Vagina (tissue), 2 donors: ENCODE measurements at places on chromosomes 2 and 18.

DNA sequence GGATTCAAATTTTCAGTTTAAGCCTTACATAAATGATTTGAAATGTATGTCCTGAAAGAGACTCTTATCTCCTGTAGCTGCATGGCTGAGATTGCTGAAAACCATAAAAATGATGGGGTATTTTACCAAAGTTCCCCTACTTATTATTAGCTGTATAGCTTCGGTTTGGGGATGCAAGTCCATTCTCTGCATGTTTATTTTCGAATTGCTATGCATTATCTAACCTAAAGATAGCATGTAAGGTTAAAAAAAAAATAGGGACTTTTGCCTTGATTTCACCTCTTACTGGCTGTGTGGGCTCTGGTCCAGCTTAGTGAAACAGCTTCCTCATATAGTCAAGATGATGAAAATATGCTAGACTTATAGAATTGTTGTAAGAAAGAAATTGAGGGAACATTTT is 14.0 kb upstream of the ACOXL start:
- no peaks in the 10 kb centered on the region for H3K36me3 ChIP-seq
- no peak overlapping the region for H3K4me3 ChIP-seq
- H3K27ac ChIP-seq, result no peak overlapping the region
- H3K27me3 ChIP-seq, result no peaks in the 10 kb centered on the region

- no peaks in the 10 kb centered on the region for H3K27me3 ChIP-seq
- H3K4me3 ChIP-seq, result no peak overlapping the region
- no peak overlapping the region for H3K27ac ChIP-seq
- no peak for DNase-seq
- no peaks in the 10 kb centered on the region for H3K36me3 ChIP-seq
- H3K4me1 ChIP-seq, result no peaks in the 10 kb centered on the region
Observed at GRCh38 chr2:161946489-161947107, 127.4 kb downstream of the DPP4 start.

- H3K4me1 ChIP-seq, result no peaks in the 10 kb centered on the region
- no peak overlapping the region for H3K4me3 ChIP-seq
Observed at GRCh38 chr2:208142240-208142924, 3.6 kb downstream of the CRYGB start.

- no peaks in the 10 kb centered on the region for H3K4me1 ChIP-seq
- no peaks in the 10 kb centered on the region for H3K27me3 ChIP-seq
- no peak for DNase-seq
Observed at GRCh38 chr2:11652553-11652952, 17.4 kb downstream of the NTSR2 start.

DNA sequence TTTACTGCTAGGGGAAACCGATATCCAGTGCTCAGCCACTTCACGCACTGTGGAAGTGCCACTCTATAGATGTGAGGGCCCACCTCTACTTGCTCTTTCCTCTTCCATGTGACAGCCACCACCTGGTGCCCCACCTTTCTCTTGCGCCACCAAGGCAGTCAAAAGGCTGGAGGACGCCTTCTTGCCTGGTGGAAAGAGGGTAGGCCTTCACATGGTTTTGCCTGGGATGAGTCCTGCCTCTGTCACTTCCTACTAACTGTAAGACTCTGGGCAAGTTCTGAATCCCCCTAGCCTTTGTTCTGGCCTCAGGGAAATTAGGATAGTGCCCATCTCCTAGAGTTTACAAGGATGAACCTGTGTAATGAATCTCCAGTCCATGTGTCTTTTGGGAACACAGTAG is 66.1 kb upstream of the ODC1 start:
- H3K27ac ChIP-seq, result no peak overlapping the region
- H3K27me3 ChIP-seq, result no peaks in the 10 kb centered on the region
- no peak for DNase-seq

- H3K27me3 ChIP-seq, result no peaks in the 10 kb centered on the region
- H3K4me1 ChIP-seq, result peaks cover 7% of the 10 kb centered on the region
- DNase-seq, result no peak
- H3K4me3 ChIP-seq, result no peak overlapping the region
- H3K36me3 ChIP-seq, result peaks cover 37% of the 10 kb centered on the region
Observed at GRCh38 chr18:79934311-79935097, 16.9 kb downstream of the SLC66A2 start.

GRCh38 chr2:1136067-1136466 is 185.4 kb downstream of the SNTG2 start:
- H3K4me1 ChIP-seq, result no peaks in the 10 kb centered on the region
- H3K36me3 ChIP-seq, result no peaks in the 10 kb centered on the region
- H3K27me3 ChIP-seq, result no peaks in the 10 kb centered on the region
- no peak overlapping the region for H3K4me3 ChIP-seq
- peak overlapping the region; percentile 44 for H3K27ac ChIP-seq
- DNase-seq, result no peak

- peaks cover 2% of the 10 kb centered on the region for H3K36me3 ChIP-seq
- no peaks in the 10 kb centered on the region for H3K4me1 ChIP-seq
- H3K27ac ChIP-seq, result no peak overlapping the region
Observed at GRCh38 chr18:35661483-35662146, 80.1 kb downstream of the GALNT1 start.

DNA sequence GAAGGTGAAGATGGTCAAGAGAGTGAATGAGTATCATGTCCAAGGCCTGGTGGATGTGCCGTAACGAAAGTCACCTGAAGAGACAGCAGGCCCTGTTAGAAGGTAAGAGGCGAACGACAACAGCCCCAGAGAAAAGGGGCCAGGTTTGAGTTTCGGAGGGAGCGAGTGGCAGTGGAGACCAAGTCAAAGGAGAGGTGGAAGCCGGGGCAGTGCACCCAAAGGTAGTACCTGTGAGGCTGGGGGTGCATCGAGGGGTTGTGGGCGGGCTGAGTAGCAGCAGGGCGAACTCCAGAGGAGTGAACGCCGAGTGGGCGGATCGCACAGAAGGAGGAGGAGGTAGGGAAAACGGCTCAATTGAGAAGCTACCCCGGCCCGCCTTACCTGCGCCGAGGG is 358 bp downstream of the USP37 start:
- H3K27ac ChIP-seq, result peak overlapping the region; percentile 94
- peaks cover 40% of the 10 kb centered on the region for H3K4me1 ChIP-seq
- H3K27me3 ChIP-seq, result no peaks in the 10 kb centered on the region

GRCh38 chr2:133054297-133054696 is 384.3 kb upstream of the LYPD1 start:
- H3K36me3 ChIP-seq, result no peaks in the 10 kb centered on the region
- H3K4me3 ChIP-seq, result no peak overlapping the region
- no peak for DNase-seq
- H3K27ac ChIP-seq, result no peak overlapping the region
- no peaks in the 10 kb centered on the region for H3K27me3 ChIP-seq

- DNase-seq, result no peak
- no peaks in the 10 kb centered on the region for H3K4me1 ChIP-seq
- H3K27me3 ChIP-seq, result no peaks in the 10 kb centered on the region
- H3K27ac ChIP-seq, result no peak overlapping the region
- H3K36me3 ChIP-seq, result no peaks in the 10 kb centered on the region
Observed at GRCh38 chr2:220240641-220241040, 613.2 kb downstream of the SLC4A3 start.

- no peaks in the 10 kb centered on the region for H3K36me3 ChIP-seq
- no peaks in the 10 kb centered on the region for H3K27me3 ChIP-seq
- DNase-seq, result no peak
- no peak overlapping the region for H3K27ac ChIP-seq
- no peak overlapping the region for H3K4me3 ChIP-seq
Observed at GRCh38 chr2:112692918-112693317, 27.9 kb upstream of the NT5DC4 start.

DNA sequence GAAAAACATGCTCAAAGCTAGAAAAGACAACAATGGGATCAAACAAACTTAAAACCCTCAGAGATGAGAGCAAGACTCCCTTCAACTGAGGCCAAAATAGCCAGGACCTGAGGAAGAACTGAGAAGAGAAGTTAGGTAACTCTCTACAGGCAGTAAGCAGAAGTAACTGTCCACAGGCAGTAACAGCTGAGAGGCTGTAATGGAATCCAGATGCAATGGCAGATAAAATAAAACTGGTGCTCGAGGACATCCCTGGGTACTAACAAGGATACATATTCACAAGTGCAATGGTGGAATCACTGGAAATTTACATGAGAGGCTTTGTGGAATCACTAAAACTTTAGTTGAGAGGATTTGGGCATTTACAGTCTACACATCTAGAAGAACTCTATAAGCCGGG is 30.4 kb upstream of the C2orf66 start:
- peaks cover 16% of the 10 kb centered on the region for H3K36me3 ChIP-seq
- H3K4me1 ChIP-seq, result no peaks in the 10 kb centered on the region
- DNase-seq, result no peak
- no peak overlapping the region for H3K27ac ChIP-seq
- no peak overlapping the region for H3K4me3 ChIP-seq
- H3K27me3 ChIP-seq, result no peaks in the 10 kb centered on the region

GRCh38 chr2:187224989-187225388 is 223.1 kb downstream of the CALCRL start:
- no peak overlapping the region for H3K27ac ChIP-seq
- no peaks in the 10 kb centered on the region for H3K27me3 ChIP-seq
- H3K4me1 ChIP-seq, result no peaks in the 10 kb centered on the region
- DNase-seq, result no peak
- H3K4me3 ChIP-seq, result no peak overlapping the region
- no peaks in the 10 kb centered on the region for H3K36me3 ChIP-seq
